T-helper 9 cell (primary cell): ENCODE measurements at places on chromosomes 1 and 21.

- no peak for DNase-seq
Observed at GRCh38 chr1:193588311-193589082, 402.1 kb upstream of the B3GALT2 start.

DNA sequence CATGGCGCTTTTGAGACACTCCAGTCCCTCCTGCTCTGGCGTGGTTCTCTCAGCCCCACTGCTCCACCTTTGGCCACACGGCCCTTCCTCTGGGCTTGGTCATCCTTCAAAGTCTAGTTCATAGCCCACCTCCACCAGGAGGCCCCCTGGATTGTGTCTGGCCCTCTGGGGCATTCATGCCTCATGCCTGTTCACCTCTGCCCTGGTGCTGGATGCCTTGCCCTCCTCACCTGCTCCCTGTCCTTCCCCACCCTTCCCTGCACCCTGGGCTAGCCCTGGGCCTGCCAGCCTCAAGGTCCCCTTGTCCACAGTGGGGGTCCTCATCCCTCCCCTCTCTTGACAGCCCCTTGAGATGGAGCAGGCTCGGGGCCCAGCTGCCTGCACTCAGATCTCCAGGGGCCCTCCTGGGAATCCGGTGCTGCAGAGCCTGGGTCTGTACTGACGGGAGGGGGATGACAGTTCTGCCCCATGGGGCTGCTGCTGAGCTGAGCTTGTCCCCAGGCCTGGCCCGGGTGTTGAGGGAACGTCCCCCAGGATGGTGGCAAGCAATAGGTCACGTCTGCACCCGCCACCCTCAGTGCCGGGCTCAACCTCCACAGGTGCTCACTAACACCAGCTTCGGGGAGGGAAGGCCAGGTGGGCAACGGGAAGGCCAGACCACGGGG lies 18.4 kb downstream of the PRXL2B start:
- DNase-seq: no peak

- no peak for DNase-seq
Observed at GRCh38 chr1:168190403-168190802, 11.6 kb downstream of the TIPRL start.

- no peak for DNase-seq
Observed at GRCh38 chr1:79271759-79272158, 265.2 kb upstream of the ADGRL4 start.
